GM13977 (cell line): ENCODE measurements at places on chromosomes 13 and 19.
A peak's percentile ranks its signal among the peaks of the same experiment; 100 is the strongest.

GRCh38 chr13:110358381-110358780 lies 51.3 kb downstream of the COL4A2 start:
- DNase-seq = no peak

DNA sequence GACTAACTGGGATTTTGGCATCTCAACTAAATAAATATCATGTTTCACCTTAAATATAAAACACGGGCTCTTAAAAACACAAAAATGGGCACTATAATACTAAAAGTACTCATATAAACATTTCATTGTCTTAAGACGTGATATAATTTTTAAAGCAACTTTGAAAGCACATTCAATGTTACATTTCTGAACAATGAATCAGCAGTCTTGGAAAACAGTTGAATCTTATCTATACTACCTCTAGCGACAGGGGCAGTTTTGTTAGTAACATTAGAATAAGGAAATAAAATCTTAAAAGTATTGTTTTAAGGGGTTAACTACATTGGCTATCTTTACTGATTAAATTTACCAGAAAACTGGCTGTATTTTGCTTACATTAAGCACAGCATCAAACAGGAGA lies 156.9 kb downstream of the UGGT2 start:
- DNase-seq = no peak

- no peak for DNase-seq
Observed at GRCh38 chr13:101576455-101576854, 124.0 kb downstream of the ITGBL1 start.

- DNase-seq = peak; percentile 97
Observed at GRCh38 chr19:52637718-52638585, at the start of gene ZNF83. ZNF83 (minus strand) TSS chr19:52638355.

- no peak for DNase-seq
Observed at GRCh38 chr13:75724752-75725517, 88.8 kb downstream of the LMO7 start.

DNA sequence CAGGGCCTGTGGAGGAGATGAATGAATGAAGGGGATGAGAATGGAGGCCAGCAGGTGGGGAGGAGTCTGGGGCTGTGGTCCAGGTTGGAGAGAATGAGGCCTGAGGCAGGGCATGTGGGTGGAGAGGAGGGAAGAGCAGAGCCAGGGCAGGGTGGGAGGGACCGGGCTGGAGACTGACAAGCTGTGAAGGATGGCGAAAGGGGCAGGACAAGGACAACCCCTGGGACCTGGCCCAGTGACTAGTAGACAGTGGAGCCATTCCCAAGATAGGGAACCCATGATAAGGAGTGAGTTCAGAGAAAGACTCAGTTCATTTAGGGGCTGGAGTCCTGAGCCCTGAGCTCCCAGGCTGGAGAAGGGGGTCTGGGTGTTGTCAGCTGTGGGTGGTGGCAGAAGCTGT lies 3.0 kb downstream of the PTH2 start:
- no peak for DNase-seq

GRCh38 chr19:22545751-22546150 lies 88.4 kb upstream of the ZNF492 start:
- peak; percentile 17 for DNase-seq

DNA sequence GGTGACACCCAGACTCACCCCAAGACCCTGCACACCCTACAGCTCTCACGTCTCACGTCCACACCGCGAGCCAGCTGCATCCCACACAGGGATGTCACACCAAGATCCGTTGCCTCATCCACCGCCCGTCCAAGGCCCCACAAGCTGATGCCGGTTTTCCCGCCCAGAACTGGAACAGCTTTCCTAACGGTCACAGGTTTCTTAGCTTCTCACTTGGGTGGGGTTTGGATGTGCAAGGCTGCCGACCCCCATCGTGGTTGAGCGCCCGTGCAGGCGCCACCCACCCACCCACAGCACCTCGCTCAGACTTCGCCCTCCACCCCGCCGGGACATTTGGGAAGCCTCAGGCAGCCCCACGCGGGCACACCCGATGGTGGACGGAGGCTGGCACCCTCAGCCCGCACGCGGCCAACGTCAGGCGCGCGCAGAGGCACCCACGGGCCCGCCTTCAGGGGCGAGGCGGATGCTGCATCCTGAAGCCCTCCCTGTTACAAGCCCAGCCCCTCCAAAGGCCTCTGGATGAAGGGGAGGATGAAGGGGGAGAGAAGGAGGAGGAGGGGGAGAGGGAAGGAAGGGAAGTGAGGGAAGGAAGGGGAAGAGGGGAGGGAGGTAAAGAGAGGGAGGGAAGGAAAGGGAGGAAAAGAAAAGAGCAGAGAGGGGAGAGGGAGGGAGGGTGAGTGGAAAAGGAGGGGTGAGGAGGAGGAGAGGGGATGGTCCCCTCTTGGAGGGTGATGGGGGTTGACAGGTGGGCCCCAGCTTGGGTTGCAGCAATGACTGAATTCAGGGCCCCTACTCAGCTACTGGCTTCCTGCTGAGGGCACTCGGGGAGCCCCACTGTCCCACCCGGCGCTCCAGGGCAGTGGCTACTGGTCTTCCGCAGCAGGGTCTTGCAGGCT lies 12.8 kb downstream of the ONECUT3 start:
- DNase-seq = peak; percentile 23

DNA sequence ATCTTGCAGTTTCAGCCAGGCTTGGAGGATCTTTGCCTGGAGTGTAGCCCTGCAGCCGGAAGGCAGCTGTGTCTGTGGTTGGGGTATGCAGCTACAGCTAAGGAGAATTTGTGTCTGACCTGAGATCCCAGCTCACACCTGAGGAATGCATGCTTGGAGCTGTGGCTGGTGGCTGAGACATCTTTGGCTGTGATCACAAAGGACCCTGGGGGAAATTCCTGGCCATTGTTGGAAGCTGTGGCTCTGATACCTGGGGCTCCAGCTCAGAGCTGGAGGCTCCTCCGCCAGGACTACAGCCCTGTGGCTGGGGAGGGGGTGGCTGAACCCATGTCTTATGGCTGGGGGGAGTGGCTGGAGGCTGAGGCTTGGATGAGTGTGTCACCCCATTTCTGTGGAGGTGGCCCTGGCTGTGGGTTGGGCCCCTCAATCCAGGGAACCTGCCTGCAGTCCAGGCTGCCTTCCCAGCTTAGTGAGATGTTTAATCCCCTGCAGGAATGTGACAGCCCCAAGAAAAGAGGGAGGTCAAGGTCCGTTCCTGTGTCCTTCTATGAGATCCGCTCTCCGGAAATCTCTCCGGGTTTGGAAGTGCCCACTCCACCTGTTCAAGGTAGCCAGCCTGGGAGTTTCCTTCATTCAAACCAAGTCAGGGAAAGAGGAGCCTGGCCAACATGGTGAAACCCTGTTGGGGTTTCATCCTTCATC lies 27.6 kb downstream of the ARHGEF18 start:
- no peak for DNase-seq

- DNase-seq = no peak
Observed at GRCh38 chr13:75055296-75055695, 426.7 kb downstream of the TBC1D4 start.
